ENCODE measurements at places on chromosomes 5 and 9.
A peak's percentile ranks its signal among the peaks of the same experiment; 100 is the strongest.

DNA sequence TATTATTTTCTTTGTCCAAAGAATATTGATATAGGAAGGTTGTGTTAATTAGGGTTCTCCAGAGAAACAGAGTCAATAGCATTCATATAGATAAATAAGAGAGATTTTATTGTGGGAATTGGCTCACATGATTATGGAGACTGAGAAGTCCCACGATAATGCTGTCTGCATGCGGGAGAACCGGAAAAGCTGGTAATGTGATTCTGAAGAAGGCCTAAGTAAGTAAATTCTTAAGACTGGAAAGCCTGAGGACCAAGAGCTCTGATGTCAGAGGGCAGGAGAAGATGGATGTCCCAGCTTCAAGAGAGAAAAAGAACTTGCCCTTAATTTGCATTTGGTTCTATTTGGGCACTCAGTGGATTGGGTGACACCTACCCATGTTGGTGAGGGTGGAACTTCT, 307.4 kb upstream of the C9orf72 start:
- no peaks in the 10 kb centered on the region for H3K36me3 ChIP-seq
- H3K4me1 ChIP-seq: no peaks in the 10 kb centered on the region

DNA sequence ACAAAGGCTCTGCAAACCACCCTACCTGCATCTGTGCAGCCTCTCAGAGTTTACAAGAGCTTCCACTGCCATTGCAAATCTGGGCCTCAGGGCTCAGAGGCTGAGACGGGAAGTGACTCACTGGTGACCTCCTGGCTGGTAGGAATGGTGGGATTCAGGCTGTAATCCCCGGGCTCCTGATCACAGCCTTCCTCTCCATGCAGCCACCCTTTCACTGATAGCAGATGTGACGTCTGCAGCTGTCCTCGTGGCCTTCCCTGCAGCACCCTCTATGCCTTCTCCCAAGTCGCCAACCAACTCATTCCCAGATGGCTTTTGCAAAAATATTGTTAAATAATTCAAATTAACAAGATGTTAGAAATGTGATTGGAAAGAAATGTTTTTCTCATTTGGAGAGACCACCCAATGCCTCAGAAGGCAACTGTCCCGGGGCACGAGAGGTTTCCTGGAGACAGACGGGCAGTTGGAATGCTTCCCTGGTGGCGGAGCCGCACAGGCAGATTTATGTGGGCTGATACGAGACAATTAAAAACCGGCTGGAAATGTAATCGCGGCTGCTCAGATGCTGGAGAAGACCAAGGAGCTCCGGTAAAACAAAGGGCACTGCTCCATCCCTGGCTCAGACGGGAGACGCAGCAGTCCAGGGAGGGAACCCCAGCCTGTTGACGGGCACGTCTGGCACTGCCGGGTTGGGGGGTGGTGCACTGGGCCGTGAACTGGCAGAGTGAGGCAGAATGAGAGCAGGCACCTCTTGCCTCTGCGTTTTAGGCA, 34.4 kb upstream of the SLC25A51 start:
- H3K4me3 ChIP-seq: no peak overlapping the region
- no peak overlapping the region for H3K27ac ChIP-seq
- H3K36me3 ChIP-seq: no peaks in the 10 kb centered on the region

- peak overlapping the region; percentile 76 for H3K4me3 ChIP-seq
- H3K4me1 ChIP-seq: peaks cover 87% of the 10 kb centered on the region
- no peaks in the 10 kb centered on the region for H3K36me3 ChIP-seq
Observed at GRCh38 chr5:139667001-139667729, 19.0 kb downstream of the CXXC5 start.

DNA sequence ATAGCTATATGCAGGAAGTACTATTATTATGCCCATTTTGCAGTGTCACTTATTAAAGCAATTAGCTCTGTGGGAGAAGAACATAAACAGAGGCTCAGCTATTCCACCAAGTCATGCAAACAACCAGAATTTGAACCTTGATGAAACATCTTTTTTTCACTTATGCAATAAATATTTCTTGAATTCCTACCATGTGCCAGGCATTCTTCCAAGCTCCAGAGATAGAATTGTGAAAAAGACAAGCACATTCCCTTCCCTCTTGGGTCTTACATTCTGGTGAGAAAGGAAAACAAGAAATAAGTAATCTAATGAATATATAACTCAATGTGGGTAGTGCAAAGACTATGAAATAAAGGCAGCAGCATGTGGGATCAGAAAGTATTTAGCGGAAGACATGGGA, 32.1 kb upstream of the ADRB2 start:
- no peak overlapping the region for H3K4me3 ChIP-seq
- H3K4me1 ChIP-seq: peaks cover 17% of the 10 kb centered on the region
- no peaks in the 10 kb centered on the region for H3K36me3 ChIP-seq

GRCh38 chr5:134370311-134370870, 978 bp upstream of the UBE2B start:
- peaks cover 3% of the 10 kb centered on the region for H3K27me3 ChIP-seq
- DNase-seq: no peak
- H3K4me3 ChIP-seq: peak overlapping the region; percentile 98
- H3K36me3 ChIP-seq: peaks cover 19% of the 10 kb centered on the region
- peak overlapping the region; percentile 100 for H3K27ac ChIP-seq

Measured in naive thymus-derived CD8-positive, alpha-beta T cell (primary cell).